Activated CD4-positive, alpha-beta T cell treated with anti-CD3 and anti-CD28 coated beads, Interleukin-2, amount 50 U/mL, for 16 hours (primary cell): ENCODE measurements at places on chromosomes 4 and X.
A peak's percentile ranks its signal among the peaks of the same experiment; 100 is the strongest.

GRCh38 chr4:14783011-14783877, 219.0 kb upstream of the CPEB2 start:
- peak; percentile 85 for DNase-seq

- no peak for DNase-seq
These were observed 22.0 kb upstream of the VEGFC start for GRCh38 chr4:176814770-176815169.

DNA sequence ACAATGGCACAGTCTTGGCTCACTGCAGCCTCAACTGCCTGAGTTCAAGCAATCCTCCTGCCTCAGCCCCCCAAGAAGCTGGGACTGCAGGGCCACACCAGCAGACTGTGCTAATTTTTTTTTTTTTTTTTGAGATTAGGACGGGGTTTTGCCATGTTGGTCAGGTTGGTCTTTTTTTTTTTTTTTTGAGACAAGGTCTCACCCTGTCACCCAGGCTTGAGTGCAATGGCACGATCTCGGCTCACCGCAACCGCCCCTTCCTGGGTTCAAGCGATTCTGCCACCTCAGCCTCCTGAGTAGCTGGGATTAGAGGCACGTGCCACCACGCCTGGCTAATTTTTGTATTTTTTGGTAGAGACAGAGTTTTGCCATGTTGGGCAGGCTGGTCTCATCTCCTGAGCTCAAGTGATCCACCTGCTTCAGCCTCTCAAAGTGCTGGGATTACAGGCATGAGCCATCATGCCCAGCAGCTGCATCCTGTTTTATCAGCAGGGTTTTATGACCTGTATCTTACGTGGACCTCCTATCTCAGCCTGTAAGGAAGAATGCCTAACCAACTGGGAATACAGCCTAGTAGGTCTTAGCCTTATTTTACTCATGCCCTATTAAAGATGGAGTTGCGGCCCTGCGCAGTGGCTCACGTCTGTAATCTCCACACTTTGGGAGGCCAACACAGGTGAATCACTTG, 13.2 kb upstream of the MRPL1 start:
- no peak for DNase-seq

DNA sequence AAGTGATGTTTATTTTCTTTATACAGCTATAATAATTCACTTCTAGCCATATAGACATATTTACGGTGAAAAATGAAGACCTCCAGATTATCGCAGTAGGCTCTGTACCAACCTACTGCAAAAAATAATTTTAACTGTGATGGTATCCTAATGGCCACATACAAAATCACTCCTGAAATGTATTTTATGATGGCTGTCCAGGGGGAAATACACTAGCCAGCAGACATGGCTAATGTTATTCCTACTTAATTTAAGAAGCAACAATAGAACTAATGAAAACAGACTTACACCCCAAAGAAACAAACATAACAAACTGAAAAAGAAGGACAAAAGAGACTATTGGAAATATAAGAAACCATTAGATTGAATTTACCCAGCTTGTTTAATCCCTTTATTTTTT, 4.6 kb downstream of the NKX6-1 start:
- DNase-seq, result no peak

DNA sequence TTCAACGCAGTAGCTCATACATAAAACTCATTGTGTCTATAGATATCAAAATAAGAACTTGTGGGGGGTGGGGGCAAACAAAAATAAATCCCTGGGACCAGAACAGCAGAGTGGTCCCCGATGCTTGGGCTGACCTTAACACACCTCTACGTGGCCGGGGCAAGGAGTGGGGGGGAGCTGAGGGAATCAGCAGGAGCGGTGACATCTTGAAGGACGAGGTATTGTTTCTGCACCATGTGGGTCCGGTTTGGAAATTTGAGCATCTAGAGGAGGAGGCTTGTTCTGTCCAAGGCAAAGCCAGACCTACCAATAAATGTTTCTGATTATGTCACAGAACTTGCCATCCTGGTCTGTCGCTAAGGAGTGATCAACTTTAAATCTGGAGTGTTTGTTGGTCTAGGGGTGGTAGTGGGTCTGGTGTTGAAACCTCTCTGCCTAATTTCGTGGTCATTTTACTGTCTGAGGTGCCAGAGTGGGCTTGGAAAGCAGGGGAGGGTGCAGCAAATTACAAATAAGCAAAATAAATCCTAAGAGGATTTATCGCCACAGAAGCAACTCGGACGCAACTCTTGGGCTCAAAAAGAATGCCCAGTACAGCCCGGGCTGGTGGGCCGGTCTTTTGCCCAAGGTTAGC, 774 bp upstream of the RAPGEF2 start:
- DNase-seq, result no peak

GRCh38 chr4:140044337-140044902, 109.6 kb downstream of the MAML3 start:
- DNase-seq, result no peak

DNA sequence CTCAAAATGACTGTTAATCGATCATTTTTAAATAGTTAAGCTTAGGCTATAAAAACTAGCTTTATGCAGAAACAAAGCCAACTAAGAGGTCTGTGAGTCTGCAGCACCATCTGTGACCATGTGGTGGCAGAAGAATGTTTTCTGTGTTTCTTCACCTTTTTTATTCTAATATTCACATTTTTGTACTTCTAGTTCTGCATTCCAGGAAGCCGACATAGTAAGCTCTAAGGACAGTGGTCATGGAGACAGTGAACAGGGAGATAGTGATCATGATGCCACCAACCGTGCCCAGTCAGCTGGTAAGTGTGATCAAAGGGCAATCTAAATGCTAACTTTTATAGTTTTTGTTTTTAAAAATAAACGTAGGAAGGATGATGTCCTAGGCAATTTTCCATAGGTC, 5.6 kb downstream of the PCDH10 start:
- DNase-seq, result no peak

- DNase-seq, result no peak
These were observed 279.5 kb downstream of the ANKRD50 start for GRCh38 chr4:124433044-124433443.

DNA sequence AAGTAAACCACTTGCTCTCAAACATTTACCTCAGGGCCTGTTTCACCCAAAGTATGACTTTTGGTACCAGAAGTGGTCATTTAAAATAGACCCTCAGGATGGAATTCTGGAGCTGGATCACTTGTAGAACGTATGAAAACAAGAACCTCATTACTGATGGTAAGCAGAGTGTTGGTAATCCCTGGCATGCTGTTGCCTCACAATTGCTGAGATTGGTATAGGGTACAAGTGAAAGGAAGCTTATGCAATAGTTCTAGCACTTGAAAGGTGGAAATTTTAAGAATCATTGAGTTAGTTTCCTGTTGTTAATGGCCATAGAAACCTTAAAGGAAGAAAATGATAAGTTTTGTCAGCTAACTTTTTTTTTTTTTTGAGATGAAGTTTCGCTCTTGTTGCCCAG, 22.3 kb upstream of the THOC2 start:
- no peak for DNase-seq

GRCh38 chrX:3589474-3589873, 124.0 kb downstream of the PRKX start:
- DNase-seq, result no peak

DNA sequence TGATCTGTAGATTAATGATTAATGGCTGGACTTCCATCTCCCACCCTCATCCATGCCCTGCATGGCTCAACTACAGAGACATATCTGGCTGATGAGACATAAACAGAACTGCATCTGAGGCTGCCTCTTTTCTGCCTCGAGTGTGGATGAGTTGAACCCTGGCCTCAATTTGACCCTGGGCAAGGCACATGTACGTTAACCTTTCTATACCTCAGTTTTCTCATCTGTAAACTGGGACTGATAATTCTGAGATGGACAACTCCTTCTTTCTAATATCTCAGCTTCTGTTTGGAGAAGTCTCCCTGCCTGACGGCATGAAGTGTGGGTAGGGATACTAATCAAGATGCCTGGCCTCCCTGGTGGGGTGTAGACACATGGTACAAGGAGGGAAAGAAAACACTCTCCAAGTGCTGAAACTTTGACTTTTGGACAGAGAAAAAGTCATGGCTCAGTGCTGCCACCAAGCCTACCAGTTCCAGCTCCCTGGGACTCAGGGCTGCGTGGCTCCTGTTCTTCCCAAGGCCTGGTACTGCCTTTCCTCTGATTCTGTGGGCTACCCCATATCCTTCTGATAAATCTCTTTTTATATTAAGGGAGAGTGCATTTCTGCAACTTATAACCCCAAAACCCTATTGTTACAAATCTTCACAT, 64.4 kb downstream of the HAUS3 start:
- no peak for DNase-seq

- no peak for DNase-seq
These were observed 87.9 kb upstream of the GPC3 start for GRCh38 chrX:134073341-134073740.

DNA sequence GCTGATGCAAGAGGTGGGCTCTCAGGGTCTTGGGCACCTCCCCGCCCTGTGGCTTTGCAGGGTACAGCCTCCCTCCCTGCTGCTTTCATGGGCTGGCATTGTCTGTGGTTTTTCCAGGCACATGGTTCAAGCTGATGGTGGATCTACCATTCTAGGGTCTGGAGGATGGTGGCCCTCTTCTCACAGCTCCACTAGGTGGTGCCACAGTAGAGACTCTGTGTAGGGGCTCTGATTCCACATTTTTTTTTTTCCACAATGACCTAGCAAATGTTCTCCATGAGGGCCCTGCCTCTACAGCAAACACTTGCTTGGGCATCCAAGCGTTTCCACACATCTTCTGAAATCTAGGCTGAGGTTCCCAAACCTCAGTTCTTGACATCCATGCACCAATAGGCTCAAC, 657.9 kb upstream of the CT83 start:
- DNase-seq, result no peak

- no peak for DNase-seq
These were observed 58.2 kb upstream of the RBM47 start for GRCh38 chr4:40687676-40688389.

- no peak for DNase-seq
These were observed 102.0 kb downstream of the TSPAN5 start for GRCh38 chr4:98556451-98556850.

- no peak for DNase-seq
These were observed 20.8 kb upstream of the SLC10A4 start for GRCh38 chr4:48462363-48462762.

DNA sequence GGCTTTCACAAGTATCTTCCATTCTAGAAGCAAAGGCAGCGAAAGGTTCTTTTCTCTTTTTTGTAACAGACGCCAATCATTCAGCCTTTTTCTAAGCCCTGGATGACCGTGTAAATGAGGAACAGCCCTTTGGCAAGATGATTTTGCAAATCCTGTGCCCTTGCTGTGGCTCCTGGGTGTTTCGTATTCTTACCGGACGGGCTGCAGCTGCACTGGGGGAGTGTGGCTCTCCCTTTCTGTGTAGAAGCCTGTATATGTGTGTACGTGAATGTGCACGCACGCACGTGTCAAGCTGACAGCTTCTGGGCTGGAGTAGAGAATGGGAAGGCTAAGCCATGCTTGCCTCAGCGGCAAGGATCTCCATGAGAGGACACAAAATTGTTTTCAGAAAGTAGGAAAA, 8.2 kb downstream of the GRPEL1 start:
- DNase-seq, result no peak

GRCh38 chr4:128323401-128323800, 35.8 kb upstream of the PGRMC2 start:
- no peak for DNase-seq

DNA sequence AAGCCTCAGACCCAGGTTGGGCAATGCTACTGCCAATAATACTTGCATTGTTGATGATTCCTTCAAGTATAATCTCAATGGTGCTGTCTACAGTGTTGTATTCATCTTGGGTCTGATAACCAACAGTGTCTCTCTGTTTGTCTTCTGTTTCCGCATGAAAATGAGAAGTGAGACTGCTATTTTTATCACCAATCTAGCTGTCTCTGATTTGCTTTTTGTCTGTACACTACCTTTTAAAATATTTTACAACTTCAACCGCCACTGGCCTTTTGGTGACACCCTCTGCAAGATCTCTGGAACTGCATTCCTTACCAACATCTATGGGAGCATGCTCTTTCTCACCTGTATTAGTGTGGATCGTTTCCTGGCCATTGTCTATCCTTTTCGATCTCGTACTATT, 7.4 kb downstream of the LPAR4 start:
- DNase-seq, result no peak

DNA sequence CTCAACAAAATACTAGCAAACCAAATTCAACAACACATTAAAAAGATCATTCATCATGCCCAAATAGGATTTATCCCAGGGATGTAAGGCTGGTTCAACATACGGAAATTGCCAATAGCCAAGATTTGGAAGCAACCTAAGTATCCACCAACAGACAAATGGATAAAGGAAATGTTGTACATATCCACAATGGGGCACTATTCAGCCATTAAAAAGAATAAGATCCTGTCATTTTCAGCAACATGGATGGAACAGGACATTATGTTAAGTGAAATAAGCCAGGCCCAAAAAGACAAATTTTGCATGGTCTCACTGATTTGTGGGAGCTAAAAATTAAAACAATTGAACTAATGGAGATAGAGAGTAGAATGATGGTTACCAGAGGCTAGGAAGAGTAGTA, 82.0 kb upstream of the FAM241A start:
- DNase-seq, result no peak
